ENCODE measurements at places on chromosomes 16 and 17.
A peak's percentile ranks its signal among the peaks of the same experiment; 100 is the strongest.

- DNase-seq = no peak
Measured at GRCh38 chr16:50667497-50668367, 13.4 kb downstream of the SNX20 start.

DNA sequence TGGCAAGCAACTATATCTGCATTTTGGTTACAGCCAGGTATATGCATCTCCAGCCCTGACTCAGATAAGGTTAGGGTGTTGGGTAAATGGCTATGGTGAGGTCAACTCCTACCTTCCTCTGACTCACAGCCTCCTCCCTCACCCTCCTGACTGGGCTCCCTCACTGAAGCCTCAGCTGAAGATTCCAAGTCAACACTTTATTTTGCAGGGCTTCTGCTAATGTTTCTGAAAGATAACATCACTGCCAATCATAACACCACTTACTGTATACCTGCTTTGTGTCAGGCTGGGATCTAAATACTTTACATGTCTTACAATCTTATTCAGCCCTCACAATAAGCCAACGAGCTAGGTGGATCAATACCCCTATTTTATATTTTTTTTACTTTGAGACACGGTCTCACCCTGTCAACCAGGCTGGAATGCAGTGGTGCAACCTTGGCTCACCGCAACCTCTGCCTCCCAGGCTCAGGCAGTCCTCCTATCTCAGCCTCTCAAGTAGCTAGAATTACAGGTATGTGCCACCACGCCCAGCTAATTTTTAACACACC lies 47.8 kb upstream of the GCSH start:
- DNase-seq = no peak

GRCh38 chr16:938136-938535 lies 32.6 kb downstream of the LMF1 start:
- DNase-seq = no peak

- no peak for DNase-seq
Measured at GRCh38 chr17:34614698-34615097, 35.3 kb downstream of the TMEM132E start.

- no peak for DNase-seq
Measured at GRCh38 chr16:73037331-73037745, 10.6 kb downstream of the ZFHX3 start.

DNA sequence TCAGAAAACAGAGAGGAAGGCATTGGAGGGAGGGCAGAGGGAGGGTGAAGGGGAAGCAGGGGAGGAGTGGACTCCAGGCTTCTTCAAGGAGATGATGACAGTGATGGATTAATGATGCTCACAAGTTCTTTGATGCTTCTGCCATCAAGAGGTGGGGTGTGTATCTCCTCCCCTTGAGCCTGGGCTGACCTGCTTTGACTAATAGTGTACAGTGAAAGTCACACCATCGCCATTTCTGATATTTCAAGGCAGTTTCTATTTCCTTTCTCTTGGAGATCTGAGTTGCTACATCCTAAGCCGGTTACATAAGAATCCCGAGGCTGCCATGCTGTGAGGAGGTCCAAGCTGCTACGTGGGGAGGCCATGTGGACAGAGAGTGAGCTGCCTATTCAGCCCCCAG lies 312.5 kb downstream of the MAF start:
- DNase-seq = no peak

DNA sequence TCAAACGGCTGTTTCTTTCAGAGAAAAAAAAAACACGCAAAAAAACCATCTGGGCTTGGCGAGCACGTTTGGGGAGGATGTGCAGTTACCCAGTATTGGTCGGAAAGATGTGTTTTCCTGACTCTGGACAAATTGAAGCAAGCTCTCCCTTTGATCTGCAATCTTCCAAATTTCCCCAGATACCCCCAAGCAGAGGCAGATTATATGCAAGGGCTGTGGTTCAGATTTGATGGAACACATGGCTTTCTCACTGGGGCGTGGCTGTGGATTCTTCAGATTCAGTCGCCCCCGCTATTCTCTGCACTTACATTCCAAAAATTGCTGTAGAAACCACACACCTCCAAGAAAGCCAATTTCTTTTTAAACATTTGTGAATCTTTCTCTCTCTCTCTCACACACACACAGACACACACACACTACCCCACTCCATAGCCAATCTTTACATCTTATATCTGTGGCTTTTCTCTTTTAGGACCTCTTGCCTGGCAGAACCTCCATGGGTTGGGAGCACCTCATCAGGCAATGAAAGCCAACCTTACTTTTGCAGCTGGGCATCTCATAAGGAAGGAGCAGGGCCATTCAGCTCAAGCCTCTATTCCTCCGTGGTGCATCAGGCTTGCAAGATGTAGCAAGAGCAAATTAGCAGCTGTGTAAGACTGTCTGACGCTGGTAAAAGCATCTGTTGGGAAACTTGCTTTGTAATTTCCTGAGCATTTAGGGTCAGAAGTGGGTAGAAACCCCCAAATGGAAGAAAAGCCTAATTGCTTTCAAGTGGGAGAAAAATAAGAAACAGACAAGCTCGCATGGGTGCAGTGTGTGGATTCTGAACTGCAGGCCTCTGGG lies 103.9 kb upstream of the FAM20A start:
- DNase-seq = no peak

- no peak for DNase-seq
Measured at GRCh38 chr17:4160294-4160859, 17.4 kb downstream of the CYB5D2 start.

DNA sequence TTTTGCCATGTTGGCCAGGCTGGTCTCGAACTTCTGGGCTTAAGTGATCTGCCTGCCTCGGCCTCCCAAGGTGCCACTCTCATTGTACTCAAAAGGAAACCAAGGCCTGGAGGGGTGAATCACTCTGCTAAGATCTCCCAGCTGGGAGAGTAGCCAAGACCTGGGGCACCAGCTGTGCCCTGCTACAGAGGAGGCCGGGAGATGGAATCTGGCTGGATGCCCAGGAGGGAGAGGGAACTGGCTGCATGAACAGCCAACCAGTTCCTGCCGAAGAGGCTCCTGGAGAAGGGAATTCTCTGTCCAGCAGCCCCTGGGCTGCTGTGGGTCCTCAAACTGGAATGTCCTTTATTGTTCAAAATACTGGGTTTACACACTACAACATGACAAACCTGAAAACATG lies 238.7 kb upstream of the CIBAR2 start:
- peak; percentile 97 for DNase-seq

DNA sequence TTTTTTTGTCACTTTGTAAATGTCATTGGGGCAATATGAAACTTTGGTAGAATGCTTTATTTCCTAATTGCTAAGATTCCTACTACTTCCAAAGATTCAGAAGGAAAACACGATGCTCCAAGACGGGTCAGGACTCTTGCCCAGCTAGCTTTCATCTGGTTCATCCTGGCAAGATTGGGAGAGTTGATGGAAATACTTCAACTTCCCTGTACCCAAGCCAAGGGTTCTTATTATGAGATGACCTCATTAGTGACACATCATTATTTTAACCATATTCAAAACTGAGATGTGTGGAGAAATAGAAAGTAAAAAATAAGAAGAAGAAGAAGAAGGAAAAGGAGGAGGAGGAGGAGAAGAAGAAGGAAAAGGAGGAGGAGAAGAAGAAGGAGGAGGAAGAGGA lies 25.6 kb downstream of the SOX9 start:
- DNase-seq = no peak

- peak; percentile 75 for DNase-seq
Measured at GRCh38 chr17:8163978-8164814, 1.4 kb upstream of the VAMP2 start.

DNA sequence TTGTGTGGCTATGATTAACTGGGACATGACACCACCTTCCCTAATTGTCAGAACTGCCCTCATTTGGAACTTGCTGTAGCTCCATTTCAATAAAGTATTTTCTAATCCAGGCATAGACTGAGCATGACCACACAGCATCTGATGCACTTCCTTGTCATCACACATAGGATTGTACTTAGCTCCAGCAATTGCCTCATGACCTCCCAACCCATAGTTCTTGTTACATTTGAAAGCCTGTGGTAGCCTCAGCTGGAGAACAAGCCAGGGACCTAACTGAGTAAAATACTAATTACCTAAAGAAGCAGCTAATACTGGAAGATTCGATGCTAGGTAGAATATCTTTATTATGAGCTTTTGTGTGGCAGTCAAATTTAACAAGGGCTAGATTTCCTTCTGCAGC lies 187.3 kb upstream of the KIF2B start:
- DNase-seq = no peak

- DNase-seq = peak; percentile 46
Measured at GRCh38 chr16:4344983-4345835, 5.9 kb downstream of the PAM16 start.

GRCh38 chr16:67277294-67277998 lies 1.9 kb upstream of the PLEKHG4 start:
- DNase-seq = no peak

- DNase-seq = no peak
Measured at GRCh38 chr16:3948378-3948995, 68.0 kb upstream of the CREBBP start.

DNA sequence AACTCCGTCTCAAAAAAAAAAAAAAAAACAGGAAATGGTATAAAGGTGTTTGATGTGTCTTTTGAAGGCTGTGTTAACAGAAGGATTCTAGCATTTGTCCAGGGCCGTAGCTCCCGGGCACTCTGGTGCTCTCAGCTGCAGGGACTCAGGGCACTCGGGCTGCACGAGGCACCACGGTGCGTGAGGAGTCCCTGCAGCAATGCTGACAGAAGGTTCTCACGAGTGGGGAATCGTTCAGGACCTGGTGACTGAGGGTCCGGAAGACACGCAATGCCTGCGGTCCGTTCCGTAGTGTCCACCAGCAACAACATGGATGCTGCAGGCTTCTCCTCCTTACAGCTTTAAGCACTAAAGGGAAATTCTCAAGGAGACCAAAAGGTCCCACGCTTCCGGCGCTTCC lies 12.6 kb upstream of the FAAP100 start:
- no peak for DNase-seq

DNA sequence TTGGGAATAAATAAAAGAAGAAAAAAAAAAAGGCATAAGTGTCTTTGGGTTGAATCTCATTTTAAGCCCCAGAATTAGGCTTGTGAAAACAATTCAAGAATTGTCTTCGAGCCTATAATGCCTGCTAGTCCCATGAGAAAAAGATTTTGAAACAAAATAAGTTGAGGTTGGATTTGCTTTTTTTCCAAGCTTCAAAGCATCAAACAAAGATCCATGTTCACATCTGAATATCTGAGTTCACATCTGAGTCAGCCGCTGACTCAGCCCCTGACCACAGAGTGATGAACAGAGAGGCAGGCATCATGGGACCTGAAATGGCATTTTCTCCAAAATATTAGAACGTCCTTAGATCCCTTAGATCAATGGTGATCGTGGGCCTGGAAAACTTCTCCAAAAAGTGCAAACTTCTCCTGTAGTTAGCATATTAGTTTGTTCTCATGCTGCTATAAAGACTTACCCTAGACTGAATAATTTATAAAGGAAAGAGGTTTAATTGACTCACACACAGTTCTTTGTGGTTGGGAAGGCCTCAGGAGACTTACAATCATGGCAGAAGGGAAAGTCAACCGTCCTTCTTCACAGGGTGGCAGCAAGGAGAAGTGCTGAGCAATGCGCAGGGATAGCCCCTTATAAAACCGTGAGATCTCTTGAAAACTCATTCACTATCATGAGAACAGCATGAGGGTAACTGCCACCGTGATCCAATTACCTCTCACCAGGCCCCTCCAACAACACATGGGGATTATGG lies 294.6 kb upstream of the HSBP1 start:
- no peak for DNase-seq

DNA sequence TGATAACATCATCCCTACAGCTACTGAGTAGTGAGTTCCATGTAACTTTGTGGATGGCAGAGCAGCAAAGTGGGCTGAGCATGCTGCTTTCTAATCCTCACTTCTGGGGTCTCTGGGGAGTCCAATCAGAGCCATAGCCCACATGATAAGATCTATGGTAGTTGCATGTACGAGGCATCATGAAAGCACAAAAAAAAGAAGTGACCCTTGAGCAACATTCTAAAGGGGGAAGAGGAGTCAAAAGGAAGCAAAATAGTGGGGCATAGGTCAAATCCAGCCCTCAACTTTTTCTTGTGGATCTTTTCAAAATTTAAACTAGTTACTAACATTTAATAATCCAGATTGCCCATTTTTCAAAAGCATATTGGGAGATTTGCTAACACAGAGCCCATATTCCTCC lies 208.5 kb upstream of the TOX3 start:
- no peak for DNase-seq

DNA sequence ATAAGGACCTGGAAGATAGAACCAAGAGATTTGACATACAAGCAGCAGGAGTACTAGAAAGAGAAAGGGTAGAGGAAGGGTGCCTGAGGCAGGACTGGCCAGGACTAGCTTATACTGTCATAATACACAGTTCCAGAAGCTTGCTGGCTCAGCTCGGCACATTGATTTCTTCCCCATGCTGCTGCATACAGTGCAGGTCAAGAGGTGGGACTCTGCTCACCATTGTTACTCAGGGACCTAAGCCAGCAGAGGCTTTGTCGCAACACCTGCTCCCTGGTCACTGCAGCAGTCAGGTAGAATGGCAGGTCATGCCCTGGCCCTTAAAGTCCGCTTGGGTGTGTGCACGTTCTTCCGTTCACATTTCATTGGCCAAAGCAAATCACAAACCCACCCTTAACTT lies 32.8 kb downstream of the LDHD start:
- peak; percentile 39 for DNase-seq

GRCh38 chr16:56985288-56985961 lies 3.9 kb upstream of the NLRC5 start:
- no peak for DNase-seq

- no peak for DNase-seq
Measured at GRCh38 chr17:77442976-77443747, 302.4 kb downstream of the SEC14L1 start.

DNA sequence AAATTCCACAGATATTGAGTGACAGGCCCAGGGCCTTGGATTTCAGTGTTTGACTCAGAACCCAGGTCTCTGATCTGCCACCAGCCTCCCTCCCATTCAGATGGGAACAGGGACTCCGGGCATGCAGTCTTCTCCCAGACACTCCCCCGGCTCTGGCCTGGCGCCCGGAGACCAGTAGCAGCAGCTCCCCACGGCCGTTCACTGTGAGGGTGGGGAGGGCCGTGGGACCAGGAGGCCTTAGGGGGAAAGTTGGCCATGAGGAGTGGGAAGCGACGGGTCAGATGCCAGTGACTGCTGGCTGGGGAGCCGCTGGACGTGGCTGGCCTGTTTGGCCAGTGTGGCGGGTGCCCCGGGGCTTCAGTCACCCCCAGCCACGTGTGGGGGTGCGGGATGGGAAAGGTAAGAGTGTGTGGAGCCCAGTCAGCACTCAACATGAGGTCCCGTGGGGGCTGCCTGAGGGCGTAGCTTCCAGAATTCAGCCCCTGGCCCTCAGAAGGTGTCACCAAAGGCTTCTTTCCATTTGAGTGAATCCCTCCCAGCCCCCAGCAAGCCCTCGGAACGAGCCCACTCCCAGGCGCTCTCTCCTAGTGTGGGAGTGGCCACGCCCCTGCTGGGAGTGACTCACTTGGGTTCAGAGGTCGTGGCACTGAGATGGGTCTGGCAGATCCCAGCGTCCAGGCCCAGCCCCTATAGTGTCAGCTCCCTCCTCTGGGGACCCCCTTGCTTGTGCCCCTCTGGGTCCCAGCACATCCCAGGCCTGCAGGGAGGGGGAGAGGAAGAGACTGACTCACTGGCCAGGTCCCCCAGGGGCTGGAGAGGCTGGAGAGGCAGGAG lies 309.4 kb downstream of the SEC14L1 start:
- DNase-seq = peak; percentile 7

GRCh38 chr16:71430744-71431143 lies 11.1 kb downstream of the TLE7 start:
- DNase-seq = no peak

All from SHP77 (cell line).